Spinal cord (tissue), 10 donors: ENCODE measurements at places on chromosomes 12 and 14.
A peak's percentile ranks its signal among the peaks of the same experiment; 100 is the strongest.

GRCh38 chr12:130192642-130193345 is 30.5 kb downstream of the FZD10 start:
- no peak for DNase-seq

- no peak for DNase-seq
These were observed 100.7 kb downstream of the DUSP6 start for GRCh38 chr12:89251342-89252271.

GRCh38 chr12:47268501-47269454 is 189.0 kb upstream of the AMIGO2 start:
- DNase-seq, result no peak

DNA sequence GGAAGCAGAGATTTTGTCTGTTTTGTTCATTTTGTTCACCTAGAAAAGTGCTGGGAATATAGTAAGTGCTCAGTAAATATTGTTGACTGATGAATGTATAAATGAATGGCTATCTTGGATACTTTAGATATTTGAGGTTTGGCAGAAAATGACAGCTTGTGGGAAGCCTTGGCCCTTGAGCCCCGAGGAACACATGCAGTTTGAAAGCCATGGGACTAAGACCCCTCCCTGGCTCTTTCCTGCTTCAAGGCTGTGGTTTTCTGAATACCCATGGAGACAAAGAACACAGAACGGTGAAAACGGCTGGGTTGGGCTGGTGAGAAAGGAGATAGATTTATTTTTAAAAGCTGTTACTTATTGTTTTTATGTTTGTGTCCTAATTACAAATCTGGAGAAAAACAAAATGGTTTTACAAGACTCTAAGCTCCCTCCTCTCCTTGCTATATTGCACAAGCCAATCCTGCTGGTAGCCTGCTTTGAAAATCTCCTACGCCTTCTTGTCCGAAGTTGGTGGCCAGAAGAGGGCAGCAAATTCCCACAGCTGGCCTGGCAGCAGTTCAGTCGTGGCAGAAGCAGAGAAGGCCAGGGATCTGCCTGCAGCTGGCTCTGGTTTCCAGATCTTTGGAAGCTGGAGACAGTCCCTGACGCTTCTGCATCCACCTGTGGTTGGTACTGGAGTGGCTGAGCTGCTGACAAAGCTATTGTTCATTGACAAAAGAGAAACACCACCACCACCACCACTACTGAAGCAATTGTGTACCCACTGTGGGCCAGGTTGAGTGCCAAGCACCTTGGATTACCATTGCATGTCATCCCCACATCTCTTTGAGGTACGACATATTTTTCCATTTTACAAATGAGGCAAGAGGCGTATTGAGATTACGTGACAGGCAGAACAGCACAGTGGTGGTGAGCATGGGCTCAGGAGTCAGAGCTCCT is 5.2 kb upstream of the KRT85 start:
- peak; percentile 84 for DNase-seq

DNA sequence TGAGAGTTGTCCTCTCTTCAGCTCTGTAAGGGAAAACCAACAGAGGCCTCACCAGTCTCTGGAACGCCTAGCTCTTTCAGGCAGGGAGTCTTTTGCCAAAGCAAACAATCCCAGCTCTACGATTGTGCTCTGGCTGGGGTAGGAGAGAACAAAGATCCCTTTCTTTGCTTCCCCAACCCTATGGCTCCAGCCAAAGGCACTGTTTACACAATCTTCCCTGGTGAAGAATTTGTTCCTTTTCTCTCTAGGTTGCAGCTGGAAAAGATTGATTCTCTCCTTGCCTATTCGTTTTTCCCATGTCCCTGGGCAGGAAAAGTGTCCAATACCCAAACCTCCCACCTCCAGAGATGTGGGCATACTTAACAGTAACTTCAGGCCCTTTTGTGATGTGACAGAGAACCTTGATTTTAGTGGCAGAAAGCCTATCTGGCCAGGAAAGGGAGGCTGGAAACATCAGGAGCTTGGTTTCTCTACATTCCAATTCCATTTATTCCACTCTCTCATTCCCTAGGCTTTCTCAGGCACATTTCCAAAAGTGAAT is 16.8 kb downstream of the ATP5MC2 start:
- peak; percentile 55 for DNase-seq
